Hippocampal formation (tissue), 2 donors: ENCODE measurements at places on chromosomes 6 and 20.

DNA sequence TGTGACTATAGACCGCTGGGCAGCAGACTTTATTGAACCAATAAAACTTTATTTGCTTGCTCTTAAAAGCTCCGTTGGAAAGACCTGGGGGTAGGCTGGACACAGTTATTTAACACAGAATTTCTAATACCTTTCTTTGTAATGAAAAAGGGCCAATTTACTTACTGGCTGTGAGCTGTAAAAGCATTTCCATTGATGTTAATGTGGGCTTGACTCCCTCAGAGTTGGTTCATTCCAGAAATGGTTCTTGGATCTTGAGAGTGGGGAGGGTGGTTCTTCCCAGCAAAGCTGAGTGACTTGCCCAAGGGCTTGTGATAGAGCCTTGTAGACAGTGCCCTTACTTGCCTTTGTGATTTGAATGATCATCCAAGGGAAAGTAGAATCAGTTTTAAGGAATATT lies 100.6 kb downstream of the SOX4 start:
- DNase-seq, result no peak

GRCh38 chr6:137705160-137706082 lies 161.6 kb upstream of the TNFAIP3 start:
- DNase-seq, result no peak

- DNase-seq, result no peak
Observed at GRCh38 chr20:62774762-62775161, 21.5 kb upstream of the MRGBP start.

GRCh38 chr20:8943631-8944030 lies 125.3 kb upstream of the PLCB4 start:
- DNase-seq, result no peak

- DNase-seq, result no peak
Observed at GRCh38 chr6:87222676-87223075, 67.3 kb downstream of the ZNF292 start.

GRCh38 chr6:36350681-36351571 lies 14.2 kb upstream of the BNIP5 start:
- DNase-seq, result no peak

GRCh38 chr20:21515300-21516179 lies 1.7 kb upstream of the NKX2-2 start:
- peak; percentile 35 for DNase-seq

DNA sequence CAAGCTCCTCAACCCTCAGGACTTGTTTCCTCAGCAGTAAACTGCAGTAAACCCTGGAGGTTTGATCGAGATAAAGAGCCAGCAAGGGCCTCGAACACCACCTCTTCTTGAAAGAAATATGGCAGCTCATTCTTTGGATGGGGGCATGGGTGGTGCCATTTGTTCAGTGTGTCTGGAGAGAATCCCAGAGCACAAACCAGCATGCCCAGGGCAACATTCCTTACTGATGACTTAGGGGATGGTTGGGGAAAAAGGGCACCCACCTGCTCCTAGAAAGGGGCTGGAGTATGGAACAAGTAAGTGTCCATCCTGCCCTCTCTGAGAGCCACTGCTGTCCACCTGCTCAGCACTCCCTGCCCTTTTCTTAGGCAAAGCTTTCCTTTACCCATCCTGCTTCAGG lies 31.3 kb upstream of the ZFAND3 start:
- no peak for DNase-seq

- DNase-seq, result no peak
Observed at GRCh38 chr6:99613409-99613704, 6.7 kb downstream of the PRDM13 start.

- DNase-seq, result no peak
Observed at GRCh38 chr6:13152764-13153163, 175.6 kb downstream of the TBC1D7 start.

- DNase-seq, result no peak
Observed at GRCh38 chr6:134590449-134590848, 272.5 kb upstream of the SGK1 start.
